ENCODE measurements at places on chromosomes 3 and 15.

- no peak for DNase-seq
These were observed 4.7 kb upstream of the DIS3L start for GRCh38 chr15:66288551-66289185.

DNA sequence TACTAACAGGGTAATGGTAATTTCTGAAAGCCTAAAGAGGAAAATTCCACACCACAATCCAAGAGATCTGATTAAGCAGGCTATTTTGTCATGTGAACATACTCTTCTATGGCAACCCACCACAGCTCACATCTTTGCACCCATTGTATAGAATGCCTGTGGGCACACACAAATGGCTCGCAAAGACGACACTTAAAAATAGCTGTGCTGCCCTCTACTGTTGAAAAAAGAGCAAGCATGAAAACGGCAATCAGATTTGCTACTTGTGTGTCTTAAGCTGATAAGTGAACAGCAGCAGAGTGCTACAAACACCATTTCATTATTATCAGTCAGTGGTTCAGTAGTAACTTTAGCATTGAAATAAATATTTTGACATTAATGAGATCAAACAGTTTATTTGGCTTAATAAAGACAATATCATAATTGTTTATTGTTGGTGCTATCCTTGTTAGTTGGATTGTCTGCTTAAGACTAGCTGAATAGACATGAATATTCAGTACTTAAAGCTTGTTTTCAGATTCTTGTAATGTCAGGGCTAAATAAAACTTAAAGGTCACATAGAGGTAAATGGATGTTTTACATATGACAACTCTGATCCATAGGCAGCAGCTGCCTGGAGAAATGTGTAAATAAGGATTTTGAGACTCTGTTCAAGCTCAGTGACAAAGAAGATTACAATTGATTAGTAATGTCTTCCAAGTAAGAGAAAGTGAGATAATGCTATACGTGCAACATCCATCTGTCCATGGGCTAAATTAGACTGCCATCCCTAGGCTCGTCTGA, 199.1 kb downstream of the LRRN1 start:
- no peak for DNase-seq

DNA sequence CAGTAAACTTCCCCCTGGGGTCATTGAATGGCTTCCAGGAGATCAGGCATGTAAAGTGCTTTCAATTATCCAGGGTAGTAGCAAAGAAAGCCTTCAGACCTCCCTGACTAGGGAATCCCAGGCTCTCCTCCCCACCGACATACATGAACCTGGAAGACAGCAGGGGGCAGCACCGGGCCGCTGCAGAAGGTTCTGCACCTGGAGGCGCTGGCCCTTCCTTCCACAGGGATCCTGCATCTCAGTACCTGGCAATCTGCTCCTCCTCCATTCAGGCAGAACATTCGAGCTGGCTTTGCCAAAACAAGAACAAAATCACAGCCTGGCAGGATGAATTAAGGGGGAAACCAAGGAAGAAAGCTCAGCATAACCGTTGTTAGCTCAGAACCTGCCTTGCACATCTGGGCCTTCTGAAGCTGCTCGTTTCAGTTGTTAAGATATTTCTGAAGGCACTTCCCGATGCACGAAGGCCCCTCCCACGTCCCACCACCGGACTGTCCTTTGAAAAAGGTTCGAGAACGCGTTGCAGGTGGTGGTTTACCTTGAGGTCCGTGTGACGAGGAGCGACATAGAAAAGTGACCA, 237.7 kb downstream of the SLCO3A1 start:
- no peak for DNase-seq

- peak; percentile 38 for DNase-seq
These were observed 8.3 kb downstream of the SLC38A3 start for GRCh38 chr3:50213373-50213772.

GRCh38 chr3:111954228-111954990, 24.4 kb upstream of the ABHD10 start:
- no peak for DNase-seq

- no peak for DNase-seq
These were observed 41.6 kb downstream of the RAF1 start for GRCh38 chr3:12622335-12622734.

- no peak for DNase-seq
These were observed 279.1 kb upstream of the TTC14 start for GRCh38 chr3:180322829-180323228.

DNA sequence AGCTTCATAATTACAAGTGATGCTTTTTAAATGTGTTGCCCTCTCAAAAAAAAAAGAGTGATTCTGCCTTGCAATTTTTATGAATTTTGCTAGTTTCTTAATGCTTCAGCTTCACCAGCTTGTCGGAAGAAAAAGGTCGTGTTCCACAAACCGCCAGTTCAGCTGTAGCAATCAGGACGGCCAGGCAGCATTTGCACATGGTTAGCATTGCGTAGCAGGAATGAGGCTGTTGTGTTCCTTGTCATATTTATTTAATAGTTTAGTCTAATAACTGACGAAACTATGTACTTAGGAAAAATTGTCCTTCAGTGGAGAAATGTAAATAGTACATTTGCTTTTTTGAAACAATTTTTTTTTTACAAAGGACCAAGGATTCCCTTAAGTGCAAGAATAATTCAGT, 64.9 kb upstream of the SELENOK start:
- DNase-seq = no peak

GRCh38 chr15:66753687-66754377, 51.8 kb downstream of the SMAD6 start:
- DNase-seq = no peak

All from nucleus accumbens (tissue), 56 donors.